ENCODE measurements at places on chromosomes 2 and 18.

DNA sequence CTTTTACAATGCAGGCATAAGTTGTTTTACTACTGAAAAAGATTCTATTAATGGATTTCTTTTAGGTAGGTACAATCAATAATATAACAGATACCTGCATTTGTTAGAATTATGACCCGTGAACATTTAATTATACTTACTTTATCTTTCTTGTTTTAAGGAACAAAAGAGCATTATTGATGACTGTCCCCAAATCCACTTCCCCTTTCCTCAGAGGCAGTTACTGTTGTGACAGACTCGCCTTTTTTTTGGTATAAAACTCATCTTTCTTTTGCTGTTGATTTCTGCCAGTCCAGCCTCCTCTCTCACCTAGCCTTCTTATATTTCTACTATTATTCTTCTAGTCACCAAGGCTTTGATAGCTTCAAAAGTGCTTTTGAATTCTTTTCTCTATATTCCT lies 12.1 kb downstream of the ACTR3 start:
- no peak for DNase-seq

DNA sequence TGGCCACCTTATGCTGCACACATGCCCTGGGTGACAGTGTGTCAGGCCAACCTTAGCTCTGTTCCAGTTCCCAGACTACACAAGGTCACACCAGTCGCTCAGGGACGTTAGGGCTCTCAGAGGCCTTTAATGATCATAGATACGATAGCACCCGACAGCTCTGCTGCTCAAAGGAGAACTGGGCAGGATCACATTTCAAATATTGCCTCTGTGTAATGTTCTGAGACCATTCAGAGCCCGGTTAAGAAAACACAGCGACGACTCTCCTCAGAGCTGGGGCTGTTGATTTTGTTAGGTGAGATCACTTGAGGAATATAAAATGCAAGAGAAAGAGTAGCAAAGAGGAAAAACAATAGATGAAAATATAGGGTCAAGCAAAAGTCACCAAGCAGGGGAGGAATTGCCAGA lies 166.6 kb upstream of the TANK start:
- DNase-seq: no peak

DNA sequence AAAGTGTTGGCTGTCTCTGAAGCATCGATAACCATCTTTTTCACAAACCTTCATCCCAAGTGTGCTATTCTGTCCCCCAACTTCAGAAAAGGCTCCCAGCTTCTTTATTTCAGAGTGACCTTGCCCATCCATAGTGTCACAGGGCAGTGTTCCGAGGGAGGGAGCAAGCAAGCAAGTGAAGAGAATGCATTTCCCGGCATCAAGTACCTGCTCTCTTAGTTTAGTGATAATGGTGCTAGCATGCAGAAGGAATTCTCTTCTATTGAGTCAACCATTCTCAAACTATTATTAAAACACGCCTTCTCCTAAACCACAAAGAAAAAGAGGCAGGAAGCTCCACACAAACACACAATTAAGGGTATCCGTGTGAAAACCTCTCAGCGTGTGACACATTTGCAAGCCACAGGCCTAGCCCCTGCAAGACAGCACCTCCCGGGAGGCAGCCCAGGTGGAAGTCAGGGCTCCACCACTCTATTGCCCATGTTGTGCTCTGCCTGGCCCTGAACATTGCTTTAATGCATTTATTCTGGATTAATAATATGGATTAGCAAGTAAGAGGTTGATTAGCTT lies 504.9 kb downstream of the GALR1 start:
- no peak for DNase-seq

GRCh38 chr2:72819501-72819900 lies 6.3 kb downstream of the EXOC6B start:
- DNase-seq: no peak

DNA sequence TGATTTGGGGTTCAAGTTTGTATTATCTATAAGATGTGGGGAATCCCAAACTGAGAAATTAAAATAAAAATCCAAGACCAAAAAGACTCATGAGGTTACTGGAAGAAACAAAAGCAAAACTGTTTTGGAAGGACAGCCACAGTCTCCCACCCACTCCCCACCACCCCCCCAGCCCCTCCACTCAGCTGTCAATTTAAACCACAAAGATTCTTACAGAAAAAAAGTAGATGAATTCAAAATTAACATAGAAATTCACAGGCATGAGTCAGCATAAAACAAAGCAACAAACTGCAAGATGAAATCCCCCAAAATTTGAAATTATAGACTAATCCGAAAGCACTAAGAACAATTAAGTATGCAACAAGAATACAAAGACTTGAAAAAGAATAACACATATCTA lies 12.1 kb downstream of the MAP4K3 start:
- DNase-seq: no peak

Data from activated CD4-positive, alpha-beta T cell treated with anti-CD3 and anti-CD28 coated beads, Interleukin-2, amount 50 U/mL, for 24 hours (primary cell).